Naive thymus-derived CD4-positive, alpha-beta T cell (primary cell): ENCODE measurements at places on chromosomes 16 and 17. TPM values are rescaled to one million over a fixed set of nuclear protein-coding genes. Genes with fewer than 3 reads are reported as not detected.
A peak's percentile ranks its signal among the peaks of the same experiment; 100 is the strongest.

- no peak for DNase-seq
Observed at GRCh38 chr17:60792250-60792898, 114.7 kb downstream of the BCAS3 start.

GRCh38 chr16:59971264-59971663 is 1237.1 kb upstream of the GOT2 start:
- no peak for DNase-seq

DNA sequence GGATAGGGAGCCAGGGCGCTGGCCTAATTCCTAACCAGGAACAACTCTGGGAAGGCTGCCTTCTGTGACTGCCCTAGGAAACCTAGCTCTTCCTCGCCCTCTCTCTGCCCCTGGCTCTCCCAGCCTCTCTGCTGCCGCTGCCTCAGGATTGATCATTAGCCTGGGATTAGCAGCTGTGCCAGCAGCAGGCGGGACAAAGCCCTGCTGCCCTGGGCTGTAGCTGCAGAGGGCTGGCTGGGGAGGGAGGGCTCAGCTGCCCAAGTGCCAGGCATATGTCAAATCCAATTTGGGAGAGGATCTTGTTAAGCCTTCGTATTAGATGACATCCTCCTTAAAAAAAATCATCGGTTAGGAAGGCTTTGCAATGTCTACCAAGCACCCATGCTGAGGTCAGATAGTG is 144.8 kb upstream of the CCL2 start:
- no peak for DNase-seq

DNA sequence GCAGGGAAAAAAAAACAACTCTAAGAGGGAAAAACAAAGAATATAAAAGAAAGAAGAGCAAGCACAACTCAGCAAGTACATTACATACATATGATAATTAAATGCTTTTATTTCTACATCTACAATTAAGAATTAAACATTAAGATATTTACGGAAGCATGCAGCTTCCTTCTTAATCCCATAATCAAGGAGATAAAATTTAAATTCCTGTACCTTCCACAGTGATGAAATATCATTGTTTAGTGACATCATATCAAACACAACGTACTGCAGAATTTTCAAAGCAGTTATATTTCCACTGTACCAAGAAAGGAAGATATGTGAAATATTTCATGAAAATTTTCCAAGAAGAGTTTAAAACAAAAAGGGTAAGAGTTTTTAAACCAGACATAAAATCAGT is 26.0 kb downstream of the KANSL1 start:
- DNase-seq: no peak

The DOC2B gene
- not detected for polyA plus RNA-seq

DNA sequence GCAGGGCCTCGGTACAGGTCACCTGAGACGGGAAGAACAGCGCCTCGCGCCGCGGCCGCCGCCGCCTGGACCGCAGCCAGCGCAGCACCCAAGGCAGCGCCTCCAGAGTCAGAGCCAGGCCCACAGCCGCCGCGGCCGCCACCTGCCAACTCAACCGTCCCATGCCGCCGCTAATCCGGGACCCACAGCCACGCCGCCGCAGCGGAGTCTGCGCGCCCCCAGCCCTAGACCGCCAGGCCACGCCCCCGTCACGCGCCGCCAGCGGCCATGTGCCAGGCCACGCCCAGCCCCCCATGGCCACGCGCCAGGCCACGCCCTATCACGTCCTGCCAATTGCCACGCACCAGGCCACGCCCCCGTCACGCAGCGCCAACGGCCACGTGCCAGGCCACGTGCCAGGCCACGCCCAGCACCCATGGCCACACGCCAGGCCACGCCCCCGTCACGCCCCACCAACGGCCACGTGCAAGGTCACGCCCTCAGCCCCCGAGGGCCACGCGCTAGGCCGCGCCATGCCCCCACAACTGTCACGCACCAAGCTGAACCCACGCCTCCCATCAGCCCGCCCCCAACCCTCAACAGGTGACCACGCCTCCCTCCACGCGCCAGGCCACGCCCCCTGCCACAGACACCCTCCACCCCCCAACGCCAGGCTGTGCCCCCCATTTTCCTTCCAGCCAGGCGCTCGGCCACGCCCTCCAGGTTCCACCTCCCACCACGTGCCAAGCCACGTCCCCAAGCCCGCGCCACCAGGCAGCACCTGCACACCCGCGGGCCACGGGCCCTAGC is at the start of gene PLD6:
PLD6 (minus strand) TSS at position 210 of the 789 bp plus-strand sequence; CDS start at position 163, 47 bp downstream.
- peak; percentile 95 for DNase-seq
